ENCODE measurements at places on chromosomes 4 and X. TPM values are rescaled to one million over a fixed set of nuclear protein-coding genes. Genes with fewer than 3 reads are reported as not detected.

- H3K27ac ChIP-seq = no peak overlapping the region
- H3K36me3 ChIP-seq = peaks cover 13% of the 10 kb centered on the region
- H3K4me3 ChIP-seq = no peak overlapping the region
- DNase-seq = peak; percentile 34
- H3K4me1 ChIP-seq = no peaks in the 10 kb centered on the region
These were observed 21.8 kb downstream of the CMC4 start for GRCh38 chrX:155048977-155049619.

The CFAP299 gene
- total RNA-seq = 0.93 TPM

GRCh38 chrX:65451663-65452062, 82.9 kb downstream of the LAS1L start:
- H3K27ac ChIP-seq = no peak overlapping the region
- H3K4me3 ChIP-seq = no peak overlapping the region
- DNase-seq = no peak
- peaks cover 20% of the 10 kb centered on the region for H3K36me3 ChIP-seq

DNA sequence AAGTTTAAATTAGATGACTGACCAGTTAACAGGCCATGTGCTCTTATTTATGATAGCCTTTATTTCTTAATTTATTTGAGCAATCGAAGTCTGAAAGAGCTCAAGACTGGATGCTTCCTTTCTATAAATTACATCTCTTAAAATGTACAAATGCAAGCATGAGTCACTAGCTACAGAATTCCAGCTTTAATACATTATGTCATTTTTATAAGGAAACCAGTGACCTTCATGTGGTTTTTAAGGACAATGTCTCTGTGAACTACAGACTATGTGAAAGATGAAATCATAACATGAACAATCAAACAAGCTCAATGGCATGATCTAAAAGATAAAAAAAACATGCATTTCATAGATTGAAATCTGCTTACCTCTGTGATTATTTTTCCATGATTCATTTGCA, 15.4 kb downstream of the HTR2C start:
- no peak overlapping the region for H3K27ac ChIP-seq
- no peak overlapping the region for H3K4me3 ChIP-seq

The MUC7 gene
- not detected for total RNA-seq

All from progenitor cell of endocrine pancreas (in vitro differentiated cells).